NCI-H146 (cell line): ENCODE measurements at places on chromosomes 11 and 22.

- no peak for DNase-seq
Observed at GRCh38 chr22:39176714-39177455, 24.4 kb upstream of the CBX7 start.

GRCh38 chr11:92776676-92777075 is 192.8 kb upstream of the MTNR1B start:
- DNase-seq = no peak

GRCh38 chr11:130032931-130033330 is 30.3 kb upstream of the PRDM10 start:
- DNase-seq = no peak

DNA sequence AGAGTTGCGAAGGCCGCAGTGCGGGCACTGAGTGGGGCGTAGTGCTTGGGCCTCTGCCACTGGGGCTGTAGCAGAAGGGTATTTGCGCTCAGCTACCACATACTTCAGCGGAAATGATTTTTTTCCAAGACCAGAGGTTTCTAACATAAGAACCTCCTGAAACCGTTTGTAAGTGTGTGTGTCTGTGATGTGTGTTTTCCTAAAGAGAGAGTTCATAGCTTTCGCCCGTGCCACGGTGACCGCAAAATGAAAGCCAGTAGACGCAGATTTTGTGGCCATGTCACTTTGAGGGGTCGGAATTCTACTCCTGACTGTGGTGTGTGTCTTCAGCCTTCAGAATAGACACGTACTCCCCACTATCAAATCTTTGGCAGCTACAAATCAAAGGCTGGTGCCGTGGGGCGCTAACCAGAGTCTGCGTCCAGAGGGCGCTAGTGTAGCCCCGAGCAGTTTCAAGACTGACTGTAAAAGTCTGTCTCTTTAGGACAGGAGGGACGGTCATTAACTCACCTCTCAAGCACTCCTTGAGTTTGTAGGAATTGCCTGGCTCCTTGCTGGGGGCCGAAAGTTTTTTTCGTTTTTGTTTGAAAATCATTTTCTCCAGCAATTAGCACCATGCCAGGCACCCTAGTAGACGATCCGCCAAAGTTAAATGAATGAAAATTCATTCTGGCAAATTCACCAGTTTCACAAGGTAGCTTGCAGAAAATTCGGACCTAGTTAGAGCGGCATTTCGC is 2.5 kb upstream of the CALCA start:
- no peak for DNase-seq

GRCh38 chr11:82775736-82776346 is 42.2 kb upstream of the FAM181B start:
- peak; percentile 11 for DNase-seq

DNA sequence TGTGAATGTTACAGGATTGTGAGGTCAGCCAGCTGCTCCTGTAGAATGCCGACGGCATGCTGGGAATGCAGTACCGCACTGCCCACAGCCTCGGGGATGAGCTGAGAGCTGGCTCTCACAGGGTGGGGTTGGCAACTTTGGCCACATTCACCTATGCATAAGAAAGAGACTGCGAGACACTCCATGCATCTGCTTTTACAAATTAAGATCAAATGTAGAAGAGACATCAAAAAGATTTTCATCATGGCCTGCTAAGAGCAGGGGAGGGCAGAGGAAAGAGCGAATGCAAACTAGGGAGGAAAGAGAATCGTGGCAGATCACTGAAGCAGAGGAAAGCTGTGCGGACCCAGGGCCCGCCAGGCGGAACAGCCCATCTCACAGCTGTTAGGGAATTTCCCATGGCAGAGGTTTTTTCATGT is 49.8 kb upstream of the SPATA19 start:
- DNase-seq = no peak

- DNase-seq = no peak
Observed at GRCh38 chr11:61850687-61851086, 22.6 kb downstream of the FADS2 start.

DNA sequence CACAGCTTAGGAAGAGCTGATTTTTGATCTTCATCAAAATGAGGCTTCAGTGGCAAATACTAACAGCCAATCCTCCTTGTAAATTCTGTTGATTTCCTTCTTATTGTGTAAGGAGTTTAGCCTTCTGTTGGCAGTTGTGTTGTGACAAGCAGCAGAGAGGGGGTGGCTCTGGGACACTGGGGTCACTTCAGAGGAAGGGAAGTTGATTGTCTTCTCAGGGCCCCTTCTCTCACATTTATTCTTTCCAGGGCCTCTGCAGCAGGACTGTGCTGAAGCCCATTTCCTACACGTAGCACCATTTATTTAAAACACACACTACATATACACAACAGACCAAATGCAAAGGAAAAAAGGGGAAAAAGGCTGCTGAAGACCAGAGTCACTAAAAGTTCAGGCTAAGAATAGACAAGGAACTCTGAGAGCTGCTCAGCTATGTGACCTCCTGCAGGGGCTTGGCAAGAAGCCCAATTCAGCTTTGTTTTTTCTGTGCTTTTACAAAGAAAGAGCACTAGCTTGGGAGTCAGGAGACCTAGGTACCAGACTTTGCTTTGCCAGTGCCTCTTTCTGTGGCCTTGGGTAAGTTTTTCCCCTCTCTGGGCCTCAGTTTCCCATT is 28.3 kb upstream of the UPB1 start:
- peak; percentile 5 for DNase-seq

GRCh38 chr11:11366793-11367192 is 13.7 kb upstream of the CSNK2A3 start:
- no peak for DNase-seq

GRCh38 chr22:48824712-48825651 is 1002.7 kb downstream of the BRD1 start:
- DNase-seq = peak; percentile 74

GRCh38 chr11:12269446-12270214 is 107.7 kb upstream of the PARVA start:
- DNase-seq = no peak

GRCh38 chr22:49146511-49146910 is 681.2 kb downstream of the BRD1 start:
- no peak for DNase-seq

DNA sequence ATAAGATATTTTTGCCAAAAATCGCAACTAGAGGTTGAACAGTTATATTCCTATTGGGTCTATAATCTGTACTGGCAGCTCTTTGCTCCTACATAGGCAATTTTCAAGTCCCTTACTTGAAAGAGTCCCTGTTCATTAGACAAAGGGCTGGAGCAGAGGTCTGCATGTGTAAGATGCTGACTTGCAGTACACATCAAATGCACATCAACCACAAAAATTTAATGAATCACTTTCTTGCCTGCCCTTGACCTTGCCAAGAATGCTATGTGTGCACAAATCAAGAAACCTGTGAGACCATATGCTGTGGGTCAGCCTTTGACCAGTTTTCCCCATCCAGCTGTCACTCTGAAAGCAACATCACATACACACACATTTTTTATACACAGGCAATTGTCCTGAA is 661.5 kb downstream of the LRRC4C start:
- no peak for DNase-seq

GRCh38 chr11:12284316-12285050 is 92.9 kb upstream of the PARVA start:
- DNase-seq = no peak

GRCh38 chr11:80338231-80338630 is 897.4 kb upstream of the TENM4 start:
- DNase-seq = no peak

DNA sequence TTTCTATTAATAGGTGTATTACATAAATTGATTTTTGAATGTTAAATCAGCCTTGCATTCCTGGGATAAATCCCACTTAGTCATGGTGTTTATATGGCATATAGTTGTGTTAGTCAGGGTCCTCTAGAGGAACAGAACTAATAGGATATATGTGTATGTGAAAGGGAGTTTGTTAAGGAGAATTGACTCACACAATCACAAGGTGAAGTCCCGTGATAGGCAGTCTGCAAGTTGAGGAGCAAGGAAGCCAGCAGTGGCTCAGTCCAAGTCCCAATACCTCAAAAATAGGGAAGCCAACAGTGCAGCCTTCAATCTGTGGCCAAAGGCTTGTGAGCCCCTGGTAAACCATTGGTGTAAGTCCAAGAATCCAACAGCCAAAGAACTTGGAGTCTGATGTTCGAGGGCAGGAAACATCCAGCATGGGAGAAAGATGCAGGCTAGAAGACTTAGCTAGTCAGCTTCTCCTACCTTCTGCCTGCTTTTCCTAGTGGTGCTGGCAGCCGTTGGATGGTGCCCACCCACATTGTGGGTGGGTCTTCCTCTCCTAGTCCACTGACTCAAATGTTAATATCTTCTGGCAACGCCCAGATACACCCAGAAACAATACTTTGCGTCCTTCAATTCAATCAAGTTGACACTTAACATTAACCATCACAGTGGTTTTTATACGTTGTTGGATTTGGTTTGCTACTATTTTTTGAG is 12.9 kb downstream of the SFI1 start:
- DNase-seq = no peak

- DNase-seq = peak; percentile 54
Observed at GRCh38 chr11:390175-390574, 3.8 kb upstream of the PKP3 start.
